ENCODE measurements at places on chromosomes 4 and X.

- DNase-seq: no peak
Observed at GRCh38 chrX:30821116-30821515, 67.9 kb downstream of the TAB3 start.

DNA sequence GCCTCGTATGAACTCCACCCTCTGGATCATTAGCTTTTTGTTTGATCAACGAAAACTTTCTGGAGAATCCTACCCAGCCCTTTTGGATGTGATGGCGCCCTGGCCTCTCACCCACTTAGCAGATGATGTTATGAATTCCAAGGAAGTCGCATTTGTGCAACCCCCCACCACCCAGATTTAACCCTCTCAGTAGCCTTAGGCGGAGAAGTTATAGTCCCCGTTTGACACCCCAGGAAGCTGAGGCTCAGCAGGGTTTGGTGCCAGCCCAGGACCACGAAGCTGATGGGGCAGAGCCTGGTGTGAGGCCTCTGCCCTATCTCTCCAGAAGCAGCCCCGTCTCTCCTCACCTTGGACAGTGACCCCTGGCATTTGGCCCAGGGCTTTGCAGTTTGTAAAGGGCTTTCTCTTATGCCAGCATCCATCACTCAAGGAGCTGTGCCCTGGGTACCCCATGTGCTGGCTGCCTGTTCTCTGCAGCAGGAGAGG lies 1.0 kb downstream of the WFS1 start:
- no peak for DNase-seq

GRCh38 chr4:112029771-112030171 lies 115.5 kb upstream of the FAM241A start:
- DNase-seq: no peak

DNA sequence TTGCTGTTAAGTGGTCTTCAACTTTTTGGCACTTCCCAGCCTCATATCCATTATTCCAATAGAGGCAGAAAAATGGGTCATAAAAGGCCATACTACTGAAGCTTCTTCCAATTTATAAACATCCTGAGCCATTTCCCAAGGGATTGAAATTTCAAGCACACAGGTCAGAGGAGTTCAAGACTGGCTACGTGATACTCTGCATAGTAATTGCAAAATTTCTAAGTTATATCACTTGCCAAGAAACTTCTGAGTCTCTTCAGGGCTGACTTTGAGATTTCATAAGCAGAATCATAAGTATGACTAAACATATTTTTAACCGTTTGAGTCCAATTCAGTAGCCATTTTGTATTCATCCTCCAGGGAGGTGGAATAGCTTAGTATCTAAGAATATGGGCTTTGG lies 75.6 kb upstream of the RXFP1 start:
- DNase-seq: no peak

DNA sequence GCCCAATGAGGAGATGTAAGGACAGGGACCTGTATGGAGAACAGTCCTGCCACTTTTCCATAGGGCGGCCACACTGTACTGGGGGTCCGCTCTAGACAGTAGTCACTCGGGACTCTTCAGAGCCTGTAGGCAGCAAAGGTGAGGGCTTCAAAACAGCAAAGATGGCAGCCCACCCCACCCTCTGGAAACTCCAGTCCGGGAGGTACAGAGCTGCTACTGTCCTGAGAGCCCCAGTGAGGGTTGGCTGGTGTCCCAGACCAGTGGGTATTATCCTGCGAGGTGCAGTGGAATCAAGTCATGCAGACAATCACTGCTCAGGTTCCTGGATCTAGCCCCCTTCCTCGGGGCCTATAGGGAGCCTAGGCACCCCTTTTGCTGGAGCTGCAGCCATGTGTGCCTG lies 784.6 kb upstream of the GRID2 start:
- no peak for DNase-seq

All from stimulated activated CD4-positive, alpha-beta T cell treated with anti-CD3 and anti-CD28 coated beads, Interleukin-2, amount 100 ng/mL, for 48 hours (primary cell).